ENCODE measurements at places on chromosomes 1 and 21. TPM values are rescaled to one million over a fixed set of nuclear protein-coding genes. Genes with fewer than 3 reads are reported as not detected.
A peak's percentile ranks its signal among the peaks of the same experiment; 100 is the strongest.

DNA sequence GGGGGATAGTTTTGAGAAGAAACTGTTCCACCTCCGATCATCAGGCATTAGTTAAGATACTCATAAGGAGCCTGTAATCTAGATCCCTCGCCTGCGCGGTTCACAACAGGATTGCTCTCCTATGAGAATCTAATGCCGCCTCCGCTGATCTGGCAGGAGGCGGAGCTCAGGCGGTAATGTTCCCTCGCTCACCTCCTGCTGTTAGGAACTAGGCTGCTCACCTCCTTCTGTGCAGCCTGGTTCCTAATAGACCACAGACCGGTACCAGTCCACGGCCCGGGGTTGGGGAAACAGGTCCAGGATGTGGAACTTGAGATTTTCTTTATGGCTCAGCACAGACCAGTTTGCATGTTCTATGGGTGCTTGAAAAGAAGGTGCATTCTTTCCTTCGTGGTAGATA is 27.2 kb upstream of the FAM3B start:
- no peak for DNase-seq

- DNase-seq: peak; percentile 33
Observed at GRCh38 chr1:6004412-6005123, 12.3 kb upstream of the NPHP4 start.

DNA sequence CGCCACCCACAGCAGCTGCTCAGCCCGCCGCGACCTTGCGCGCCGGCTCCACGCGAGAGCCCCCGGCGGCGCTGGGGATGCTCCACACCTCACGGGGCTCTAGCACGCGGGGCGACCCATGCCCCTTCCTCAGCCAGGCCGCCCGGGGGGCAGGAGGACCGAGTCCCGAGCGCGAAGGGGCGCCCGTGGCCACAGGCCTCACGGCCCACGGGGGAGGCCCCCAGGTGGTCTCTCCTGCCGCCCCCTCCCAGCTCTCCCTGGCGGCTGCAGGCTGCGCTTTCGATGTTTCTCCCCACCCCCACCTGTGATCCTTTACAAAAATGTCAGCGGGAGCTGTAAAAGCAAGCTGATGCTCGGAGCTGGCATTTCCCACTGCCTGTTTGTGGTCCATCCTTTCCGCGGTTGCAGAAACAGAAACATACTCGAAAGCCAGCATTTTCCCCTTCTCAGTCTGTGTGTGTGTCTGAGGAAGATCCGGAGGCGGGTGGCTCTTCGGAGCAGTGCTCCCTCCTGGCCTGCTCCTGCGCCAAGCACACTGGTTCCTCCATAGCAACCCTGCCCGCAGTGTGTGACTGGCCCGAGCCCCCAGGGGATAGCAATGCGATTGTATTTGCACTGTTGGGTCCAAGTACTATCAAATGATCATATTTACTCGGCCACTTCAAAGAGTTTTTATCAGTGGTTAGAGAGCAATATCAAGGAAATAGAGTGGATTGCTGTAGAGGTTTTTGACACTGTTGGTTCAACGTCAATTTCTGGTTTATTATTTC is 2.1 kb downstream of the KIF26B start:
- DNase-seq: no peak

DNA sequence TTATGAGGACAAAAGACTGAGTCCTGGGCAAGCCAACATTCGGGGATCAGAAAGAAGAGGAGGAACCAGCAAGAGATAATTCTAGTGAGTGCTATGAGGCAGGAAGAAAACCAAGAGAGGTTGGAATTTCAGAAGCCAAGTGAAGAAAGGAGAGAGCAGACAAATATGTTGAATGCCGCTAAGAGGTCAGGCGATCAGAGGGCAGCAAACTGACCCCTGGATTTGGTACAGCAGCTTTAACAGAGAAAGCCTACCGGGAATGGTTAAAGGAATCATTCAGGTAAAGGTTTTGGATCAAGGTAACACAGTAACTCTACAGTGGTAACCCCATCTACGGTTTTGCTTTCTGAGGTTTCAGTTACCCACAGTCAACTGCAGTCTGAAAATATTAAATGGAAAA is 5.4 kb downstream of the CLCC1 start:
- DNase-seq: no peak

- no peak for DNase-seq
Observed at GRCh38 chr21:14244911-14245310, 29.0 kb downstream of the RBM11 start.

GRCh38 chr1:101797722-101798121 is 199.0 kb downstream of the OLFM3 start:
- DNase-seq: no peak

GRCh38 chr1:203051841-203052324 is 25.6 kb downstream of the PPFIA4 start:
- DNase-seq: peak; percentile 43

Gene TMEM200B
- 0.86 TPM for total RNA-seq

Data from right lobe of liver (tissue), 6 donors.